ENCODE measurements at places on chromosomes 16 and 17. TPM values are rescaled to one million over a fixed set of nuclear protein-coding genes. Genes with fewer than 3 reads are reported as not detected.

DNA sequence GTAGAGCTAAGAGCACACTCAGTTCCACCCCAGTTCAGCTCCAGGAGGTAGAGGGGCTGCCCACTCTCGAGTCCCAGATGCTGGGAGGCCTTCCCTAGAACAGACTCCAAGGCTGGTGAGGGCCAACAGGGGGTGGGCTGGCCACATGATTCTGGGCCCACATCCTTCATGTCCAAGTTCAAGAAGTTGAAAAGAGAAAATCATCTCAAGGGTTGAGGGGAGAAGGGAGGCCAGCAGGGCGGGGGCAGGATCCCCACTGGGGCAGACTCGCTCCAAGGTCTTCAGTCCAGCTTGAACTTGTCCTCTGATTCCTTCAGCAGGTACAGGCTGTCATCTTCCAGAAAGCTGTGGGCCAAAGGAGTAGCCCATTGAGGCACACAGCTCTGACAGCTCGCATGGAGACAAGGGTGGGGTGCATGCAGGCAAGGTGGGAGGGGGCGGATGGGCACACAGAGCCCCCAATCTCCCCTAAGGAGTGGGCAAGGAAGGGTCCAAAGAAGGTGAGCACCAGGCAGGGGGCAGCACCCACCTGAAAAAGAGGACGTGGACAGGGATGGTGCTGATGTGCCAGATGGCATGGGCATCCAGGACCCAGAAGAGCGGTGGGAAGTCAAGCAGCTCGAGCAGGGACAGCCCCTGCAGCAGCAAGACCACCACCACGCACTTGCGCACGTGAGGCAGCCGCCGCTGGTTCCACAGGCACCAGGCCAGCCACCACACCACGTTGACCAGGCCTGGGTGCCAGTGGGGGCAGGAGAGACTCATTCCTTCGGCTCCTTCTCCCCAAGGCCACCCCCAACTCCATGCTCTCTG, 4.5 kb downstream of the PNMT start:
- H3K4me3 ChIP-seq = no peak overlapping the region
- DNase-seq = peak; percentile 84
- H3K36me3 ChIP-seq = no peaks in the 10 kb centered on the region
- H3K27me3 ChIP-seq = peaks cover 41% of the 10 kb centered on the region
- H3K27ac ChIP-seq = no peak overlapping the region

DNA sequence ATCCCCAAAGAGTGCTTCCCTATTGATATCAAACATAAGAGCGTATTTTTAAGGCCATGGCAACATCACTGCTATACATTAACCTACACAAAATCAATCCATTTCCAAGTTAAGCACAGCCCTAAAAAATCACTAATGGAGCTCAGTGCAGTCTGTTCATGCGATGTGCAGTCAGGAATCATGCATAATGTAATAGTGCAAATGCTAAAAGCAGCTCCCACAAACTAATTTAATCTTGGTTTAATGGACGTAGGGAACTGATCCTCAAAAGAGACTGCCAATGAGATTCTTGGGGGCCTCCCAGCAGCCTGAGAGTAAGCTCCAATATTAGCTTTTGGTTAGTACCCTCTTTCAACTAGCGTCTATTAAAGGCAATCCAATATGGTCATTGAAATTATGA, 245.9 kb downstream of the TOX3 start:
- H3K36me3 ChIP-seq = no peaks in the 10 kb centered on the region
- no peaks in the 10 kb centered on the region for H3K27me3 ChIP-seq
- H3K27ac ChIP-seq = no peak overlapping the region
- DNase-seq = no peak

DNA sequence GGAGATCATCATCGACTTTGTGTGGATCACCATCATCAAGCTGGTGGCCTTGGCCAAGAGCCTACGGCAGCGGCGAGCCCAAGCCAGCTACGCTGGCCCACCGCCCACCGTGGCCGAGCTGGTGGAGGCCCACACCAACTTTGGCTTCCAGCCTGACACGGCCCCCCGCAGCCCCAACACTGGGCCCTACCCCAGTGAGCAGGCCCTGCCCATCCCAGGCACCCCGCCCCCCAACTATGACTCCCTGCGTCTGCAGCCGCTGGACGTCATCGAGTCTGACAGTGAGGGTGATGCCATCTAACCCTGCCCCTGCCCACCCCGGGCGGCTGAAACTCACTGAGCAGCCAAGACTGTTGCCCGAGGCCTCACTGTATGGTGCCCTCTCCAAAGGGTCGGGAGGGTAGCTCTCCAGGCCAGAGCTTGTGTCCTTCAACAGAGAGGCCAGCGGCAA, 72.5 kb downstream of the COG7 start:
- H3K27me3 ChIP-seq = peaks cover 5% of the 10 kb centered on the region
- no peak for DNase-seq

CHD9NB gene
- 1.1 TPM for total RNA-seq

GRCh38 chr17:79798299-79799173, 1.7 kb upstream of the CBX8 start:
- H3K27me3 ChIP-seq = peaks cover 59% of the 10 kb centered on the region
- H3K36me3 ChIP-seq = no peaks in the 10 kb centered on the region
- H3K4me3 ChIP-seq = peak overlapping the region; percentile 89
- H3K27ac ChIP-seq = no peak overlapping the region
- DNase-seq = no peak

DNA sequence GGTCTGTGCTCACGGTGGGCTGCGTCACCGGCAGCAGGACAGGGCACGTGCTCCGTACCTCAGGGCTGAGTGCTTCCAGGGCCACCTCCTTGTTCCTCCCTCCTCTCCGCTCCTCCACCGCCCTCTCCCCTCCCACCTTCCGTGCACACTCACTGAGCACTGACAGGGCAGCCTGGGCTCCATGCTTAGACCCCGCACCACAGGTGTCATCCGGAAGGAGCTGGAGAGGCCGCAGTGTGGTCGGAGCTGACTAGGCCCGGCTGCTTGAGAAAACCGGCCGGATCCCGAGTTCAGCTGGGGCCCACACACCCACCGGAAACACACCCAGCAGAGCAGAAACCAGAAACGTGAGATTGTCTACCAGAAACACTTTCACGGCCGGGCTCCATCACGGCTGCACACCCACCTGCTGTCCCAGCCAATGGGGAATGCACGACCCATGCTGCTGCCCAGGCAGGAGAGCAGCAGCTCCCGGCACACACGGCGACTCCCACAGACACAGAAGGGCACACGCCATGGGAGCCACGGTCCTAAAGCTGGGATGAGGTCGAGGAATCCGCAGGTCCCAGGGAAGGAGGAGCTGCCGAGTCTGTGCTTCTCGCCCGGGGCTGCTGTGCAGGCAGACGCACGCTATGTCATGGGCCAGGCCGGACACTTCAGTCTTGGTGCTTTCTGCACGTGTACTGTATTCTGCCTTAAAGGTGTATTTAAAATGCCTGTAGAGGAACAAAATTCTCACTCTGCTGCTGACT, 55.0 kb upstream of the ZNF469 start:
- H3K27me3 ChIP-seq = no peaks in the 10 kb centered on the region
- no peak overlapping the region for H3K27ac ChIP-seq
- H3K36me3 ChIP-seq = no peaks in the 10 kb centered on the region
- H3K4me3 ChIP-seq = no peak overlapping the region
- peak; percentile 56 for DNase-seq

DNA sequence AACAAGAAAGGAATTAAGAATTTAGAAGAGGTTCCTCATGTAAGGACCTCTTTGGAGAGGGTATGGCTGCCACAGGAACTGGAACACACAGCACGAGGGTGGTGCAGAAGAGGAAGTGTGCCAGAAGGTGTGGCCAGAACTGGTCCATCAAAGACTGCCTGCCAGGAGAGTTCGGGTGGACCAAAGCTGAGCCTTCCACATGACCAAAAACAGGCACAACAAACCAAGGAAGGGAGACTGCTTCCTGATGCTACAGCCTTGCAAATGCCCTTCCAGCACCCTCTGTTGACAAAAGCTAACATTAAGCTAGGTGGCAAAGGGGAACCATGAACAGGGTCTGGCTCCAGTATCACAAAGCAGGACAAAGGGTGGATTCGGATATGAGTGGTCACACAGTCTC, 125.8 kb upstream of the TMEM97 start:
- H3K27me3 ChIP-seq = no peaks in the 10 kb centered on the region
- H3K4me1 ChIP-seq = no peaks in the 10 kb centered on the region
- H3K27ac ChIP-seq = no peak overlapping the region
- DNase-seq = no peak
- H3K36me3 ChIP-seq = peaks cover 40% of the 10 kb centered on the region

DNA sequence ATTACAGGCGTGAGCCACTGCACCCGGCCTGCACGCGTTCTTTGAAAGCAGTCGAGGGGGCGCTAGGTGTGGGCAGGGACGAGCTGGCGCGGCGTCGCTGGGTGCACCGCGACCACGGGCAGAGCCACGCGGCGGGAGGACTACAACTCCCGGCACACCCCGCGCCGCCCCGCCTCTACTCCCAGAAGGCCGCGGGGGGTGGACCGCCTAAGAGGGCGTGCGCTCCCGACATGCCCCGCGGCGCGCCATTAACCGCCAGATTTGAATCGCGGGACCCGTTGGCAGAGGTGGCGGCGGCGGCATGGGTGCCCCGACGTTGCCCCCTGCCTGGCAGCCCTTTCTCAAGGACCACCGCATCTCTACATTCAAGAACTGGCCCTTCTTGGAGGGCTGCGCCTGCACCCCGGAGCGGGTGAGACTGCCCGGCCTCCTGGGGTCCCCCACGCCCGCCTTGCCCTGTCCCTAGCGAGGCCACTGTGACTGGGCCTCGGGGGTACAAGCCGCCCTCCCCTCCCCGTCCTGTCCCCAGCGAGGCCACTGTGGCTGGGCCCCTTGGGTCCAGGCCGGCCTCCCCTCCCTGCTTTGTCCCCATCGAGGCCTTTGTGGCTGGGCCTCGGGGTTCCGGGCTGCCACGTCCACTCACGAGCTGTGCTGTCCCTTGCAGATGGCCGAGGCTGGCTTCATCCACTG, at the start of gene BIRC5:
TSS of gene BIRC5 (plus strand) at position 238 of the 690 bp plus-strand sequence. CDS start at position 302, 64 bp downstream.
- H3K27me3 ChIP-seq = no peaks in the 10 kb centered on the region
- H3K4me1 ChIP-seq = peaks cover 6% of the 10 kb centered on the region
- H3K36me3 ChIP-seq = peaks cover 3% of the 10 kb centered on the region
- peak within 1 kb of the TSS; percentile 66 for H3K27ac ChIP-seq
- peak within 1 kb of the TSS; percentile 91 for H3K4me3 ChIP-seq

GRCh38 chr16:28834349-28834748, 11.6 kb downstream of the ATXN2L start:
- H3K27me3 ChIP-seq = no peaks in the 10 kb centered on the region
- H3K4me3 ChIP-seq = no peak overlapping the region
- no peak overlapping the region for H3K27ac ChIP-seq
- DNase-seq = no peak

DNA sequence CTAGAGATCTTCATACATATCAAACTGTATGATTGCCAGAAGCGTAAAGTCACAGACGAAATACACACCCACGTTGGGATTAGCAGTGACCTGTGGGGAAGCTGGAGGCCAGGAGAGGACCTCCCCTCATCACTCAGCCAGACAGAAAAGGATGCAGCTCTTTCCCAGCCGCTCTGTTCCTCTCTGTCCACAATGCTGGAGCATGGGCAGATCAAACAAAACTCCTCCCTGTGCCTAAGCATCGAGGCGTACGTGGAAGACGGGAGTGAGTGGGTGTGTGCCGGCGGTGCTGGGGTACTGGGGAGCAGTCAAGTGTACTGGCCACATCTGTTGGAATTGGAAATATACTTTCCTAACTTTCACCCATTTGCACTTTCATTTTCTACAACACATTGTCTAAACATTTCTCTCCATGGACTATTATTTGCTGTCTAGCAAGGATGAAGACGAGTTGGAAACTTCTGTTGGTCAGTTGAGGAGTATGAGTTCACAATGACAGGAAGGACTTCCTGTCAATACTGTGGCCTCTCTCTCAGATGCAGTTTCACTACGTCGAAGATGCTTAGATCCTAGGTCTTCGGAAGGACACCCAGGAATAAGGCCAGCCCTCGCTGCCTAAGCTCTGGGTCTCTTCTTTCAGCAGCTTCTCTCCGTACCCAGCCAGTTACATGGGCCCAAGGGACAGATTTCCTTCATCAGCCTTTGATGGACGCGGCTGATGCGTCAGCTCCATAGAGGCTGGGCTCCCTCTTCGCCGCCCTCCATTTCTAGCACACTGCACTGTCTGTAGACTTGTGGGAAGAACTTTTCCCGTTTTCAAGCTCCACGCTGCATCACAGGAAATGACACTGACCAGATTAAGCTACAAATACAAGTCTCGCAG, 30.6 kb upstream of the ENDOV start:
- H3K4me3 ChIP-seq = no peak overlapping the region
- no peak overlapping the region for H3K27ac ChIP-seq
- DNase-seq = peak; percentile 34
- H3K36me3 ChIP-seq = peaks cover 97% of the 10 kb centered on the region

- H3K4me1 ChIP-seq = peaks cover 11% of the 10 kb centered on the region
- no peaks in the 10 kb centered on the region for H3K36me3 ChIP-seq
- H3K27ac ChIP-seq = no peak overlapping the region
- no peak for DNase-seq
- H3K4me3 ChIP-seq = no peak overlapping the region
- no peaks in the 10 kb centered on the region for H3K27me3 ChIP-seq
These were observed 105.5 kb upstream of the HLF start for GRCh38 chr17:55159251-55159650.

DNA sequence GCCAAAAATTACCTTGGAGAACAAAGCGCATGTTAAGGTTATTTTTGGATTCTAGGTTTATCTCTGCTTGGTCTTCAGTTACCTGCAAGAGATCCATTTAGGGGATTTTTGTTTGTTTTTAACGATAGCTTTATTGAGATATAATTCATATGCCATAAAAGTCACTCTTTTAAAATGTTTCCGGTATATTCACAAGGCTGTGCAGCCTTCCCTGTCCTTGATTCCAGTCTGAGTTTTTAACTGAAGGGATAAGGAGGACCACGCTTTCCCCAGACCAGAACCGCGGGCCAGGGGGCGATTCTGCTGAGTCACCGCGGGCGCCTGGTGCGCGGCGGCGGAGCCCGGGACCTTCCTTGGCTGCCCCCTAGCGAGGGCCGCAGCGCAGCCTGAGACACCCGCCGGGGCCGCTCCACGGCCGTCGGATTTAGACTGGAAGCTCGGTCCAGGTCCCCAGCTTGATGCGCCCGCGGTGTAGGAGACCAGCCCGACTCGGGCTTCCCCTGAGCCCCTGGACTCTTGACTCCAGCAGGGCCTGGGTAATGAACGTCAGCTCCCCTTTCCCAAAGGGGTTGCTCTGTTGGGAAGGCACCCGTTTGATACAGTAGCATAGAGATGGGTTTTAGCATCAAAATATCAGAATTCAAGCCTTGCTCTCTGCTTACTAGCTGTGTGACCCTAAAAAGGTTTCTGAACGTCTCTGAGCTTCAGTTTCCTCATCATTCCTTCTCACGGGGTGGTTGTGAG, 50.0 kb upstream of the STH start:
- peaks cover 22% of the 10 kb centered on the region for H3K27me3 ChIP-seq
- DNase-seq = peak; percentile 97
- no peaks in the 10 kb centered on the region for H3K4me1 ChIP-seq
- no peaks in the 10 kb centered on the region for H3K36me3 ChIP-seq
- no peak overlapping the region for H3K27ac ChIP-seq
